Aorta (tissue), 5 donors: ENCODE measurements at places on chromosomes 2 and 18. TPM values are rescaled to one million over a fixed set of nuclear protein-coding genes. Genes with fewer than 3 reads are reported as not detected.
A peak's percentile ranks its signal among the peaks of the same experiment; 100 is the strongest.

TANC1 gene
- total RNA-seq: 56.9 TPM

DES gene
- total RNA-seq: 282 TPM

DNA sequence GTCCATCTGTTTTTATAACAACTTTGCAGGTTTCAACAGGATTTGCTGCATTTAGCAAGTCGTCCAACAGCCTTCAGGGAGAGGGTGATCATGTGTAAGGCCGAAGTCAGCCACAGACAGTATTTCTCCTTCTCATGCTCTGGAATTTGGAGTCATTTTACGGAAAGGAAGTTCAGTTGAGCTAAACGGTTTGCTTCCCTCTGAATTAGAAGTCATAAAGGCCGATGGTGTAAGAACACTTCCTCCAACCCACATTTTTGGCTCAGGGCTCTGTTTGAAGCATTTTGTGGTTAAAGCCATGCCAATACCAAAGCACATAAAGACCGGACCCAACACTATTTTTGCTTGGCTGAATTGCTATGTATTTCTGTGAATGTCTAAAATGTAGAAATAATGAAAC, 129.5 kb downstream of the TMEM182 start:
- DNase-seq: no peak
- no peak overlapping the region for H3K27ac ChIP-seq
- H3K4me3 ChIP-seq: no peak overlapping the region
- H3K4me1 ChIP-seq: no peaks in the 10 kb centered on the region
- no peaks in the 10 kb centered on the region for H3K27me3 ChIP-seq

- H3K36me3 ChIP-seq: no peaks in the 10 kb centered on the region
- no peak for DNase-seq
- H3K4me1 ChIP-seq: no peaks in the 10 kb centered on the region
- H3K27me3 ChIP-seq: no peaks in the 10 kb centered on the region
- no peak overlapping the region for H3K27ac ChIP-seq
These were observed 81.8 kb downstream of the EML6 start for GRCh38 chr2:54805255-54805654.

IGFBP5 gene
- total RNA-seq: 1,222 TPM

DNA sequence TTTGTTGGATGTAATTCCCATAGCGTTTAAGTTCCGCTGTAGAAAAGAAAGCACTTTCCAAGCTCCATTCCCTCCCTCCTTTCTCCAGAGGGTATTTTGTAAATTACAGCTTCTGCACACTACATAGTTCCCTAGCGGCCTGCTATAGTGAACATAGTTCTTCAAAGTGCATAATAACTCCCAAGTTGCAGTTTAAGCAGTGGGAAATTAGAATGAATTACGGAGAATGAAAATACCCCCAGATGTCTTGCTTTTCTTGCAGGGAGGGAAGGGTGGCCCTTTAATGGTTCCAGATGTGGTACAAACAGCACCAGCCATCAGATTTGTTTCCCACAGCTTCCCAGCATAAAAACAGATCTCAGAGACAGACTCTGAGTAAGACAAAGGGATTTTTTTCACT, 893.9 kb downstream of the SUCLG1 start:
- no peaks in the 10 kb centered on the region for H3K36me3 ChIP-seq
- no peaks in the 10 kb centered on the region for H3K4me1 ChIP-seq
- H3K4me3 ChIP-seq: no peak overlapping the region
- no peak for DNase-seq

RNF25 gene
- total RNA-seq: 24.0 TPM

DNA sequence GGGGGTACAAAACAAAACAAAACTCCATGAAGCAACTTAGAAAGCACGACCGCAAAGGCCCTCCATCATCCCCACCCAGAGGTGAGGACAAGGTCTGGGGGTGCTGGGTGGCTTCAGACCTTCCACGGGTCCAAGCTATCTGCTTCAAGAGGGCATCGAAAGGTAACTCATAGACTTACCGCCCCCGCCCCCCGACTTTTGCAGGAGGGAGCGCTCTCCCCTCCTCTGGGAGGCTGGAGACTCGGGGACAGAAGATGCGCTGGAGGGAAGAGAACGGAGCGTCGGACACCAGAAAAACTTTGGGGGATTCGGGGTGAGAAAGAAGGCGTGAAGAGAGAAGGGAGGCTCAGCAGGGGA, 300 bp upstream of the STON1 start:
- no peaks in the 10 kb centered on the region for H3K4me1 ChIP-seq
- H3K27ac ChIP-seq: peak overlapping the region; percentile 65
- DNase-seq: no peak
- H3K4me3 ChIP-seq: peak overlapping the region; percentile 70
- H3K27me3 ChIP-seq: no peaks in the 10 kb centered on the region

DNA sequence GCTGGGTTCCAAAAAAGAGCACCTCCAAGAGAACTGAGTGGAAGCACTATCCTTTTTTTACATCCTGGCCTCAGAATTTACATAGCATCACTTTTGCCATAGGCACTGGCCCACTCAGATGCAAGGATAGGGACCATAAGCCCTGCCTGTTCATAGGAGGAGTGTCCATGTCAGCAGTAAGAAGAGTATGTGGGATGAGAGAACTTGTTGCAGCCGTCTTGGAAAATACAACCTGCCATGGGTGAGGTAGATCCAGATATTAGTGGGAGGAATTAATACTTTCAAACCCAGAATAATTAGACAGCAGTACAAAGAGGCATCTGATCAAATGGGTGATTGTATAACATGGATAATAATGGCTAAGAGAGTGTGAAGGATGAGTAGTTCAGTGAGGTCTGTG, 110.7 kb upstream of the CELF4 start:
- H3K4me1 ChIP-seq: no peaks in the 10 kb centered on the region
- no peak for DNase-seq
- H3K27me3 ChIP-seq: no peaks in the 10 kb centered on the region
- no peak overlapping the region for H3K4me3 ChIP-seq

DNA sequence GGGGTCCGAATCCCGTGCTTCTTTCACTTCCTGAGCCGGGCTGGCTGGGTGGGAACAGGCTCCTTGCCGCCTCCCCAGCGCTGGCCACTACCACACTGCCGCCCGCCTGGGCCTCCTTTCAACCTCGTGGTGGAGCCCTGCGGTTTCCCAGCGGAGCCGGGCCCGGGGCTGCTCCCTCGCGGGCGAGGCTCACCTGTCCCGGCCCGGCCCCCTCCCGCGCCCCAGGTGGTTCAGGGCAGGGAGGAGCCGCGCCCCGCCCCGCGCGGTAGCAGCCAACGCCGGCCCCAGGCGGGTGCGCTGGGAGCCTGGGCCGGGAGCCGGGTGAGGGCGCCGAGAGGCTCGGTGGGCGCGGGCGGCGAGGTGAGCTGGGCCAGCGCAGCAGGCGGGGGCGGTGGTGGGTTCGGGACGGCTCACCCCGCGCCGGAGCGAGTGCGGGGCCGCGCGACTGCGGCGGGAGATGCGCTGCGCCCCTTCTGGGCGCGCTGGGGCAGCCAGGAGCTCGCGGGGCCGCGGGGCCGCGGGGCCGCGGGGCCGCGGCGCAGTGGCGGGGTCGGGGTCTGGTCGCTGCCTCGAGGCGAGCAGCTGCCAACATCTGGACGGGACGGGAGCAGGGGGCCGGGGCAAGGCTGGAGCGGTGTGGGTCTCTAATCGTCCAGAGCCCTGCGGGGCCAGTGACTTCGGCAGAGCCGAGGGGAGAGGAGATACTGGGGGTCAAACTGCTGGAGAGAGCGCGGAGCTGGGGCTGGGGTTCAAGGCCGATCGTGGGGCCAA, at the start of gene LYPD6B:
TSS of gene LYPD6B (plus strand) at position 258 of the 771 bp plus-strand sequence. CDS start 92,250 bp downstream, outside the sequence.
- no peaks in the 10 kb centered on the region for H3K4me1 ChIP-seq
- DNase-seq: no peak
- H3K4me3 ChIP-seq: peak within 1 kb of the TSS; percentile 56
- no peak within 1 kb of the TSS for H3K27ac ChIP-seq
- H3K27me3 ChIP-seq: no peaks in the 10 kb centered on the region
